BJ (cell line): ENCODE measurements at places on chromosomes 3 and 15.

GRCh38 chr15:77504306-77504705 lies 83.6 kb downstream of the HMG20A start:
- no peak for DNase-seq

GRCh38 chr3:195221015-195221853 lies 49.7 kb downstream of the XXYLT1 start:
- no peak for DNase-seq

DNA sequence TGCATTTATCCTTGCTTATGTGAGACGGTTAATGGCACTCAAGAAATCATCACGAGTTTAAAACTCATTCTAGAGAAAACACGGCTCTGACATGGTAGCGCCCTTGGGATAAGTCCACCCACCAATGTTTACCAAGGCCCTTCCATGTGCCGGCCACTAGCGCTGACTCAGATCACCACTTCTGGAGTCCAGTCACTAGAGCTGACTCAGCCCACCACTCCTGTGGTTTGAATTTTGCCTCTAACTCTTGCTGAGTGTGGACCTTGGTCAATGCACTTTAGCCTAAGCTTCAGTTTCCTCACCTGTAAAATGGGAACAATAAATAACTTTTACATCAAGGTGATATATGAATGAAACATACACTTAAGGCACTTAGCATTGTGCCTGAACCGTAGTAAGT lies 358.4 kb upstream of the PROK2 start:
- no peak for DNase-seq

- DNase-seq = no peak
Measured at GRCh38 chr3:57929988-57930387, 78.2 kb upstream of the FLNB start.

GRCh38 chr3:134886991-134887390 lies 91.9 kb downstream of the EPHB1 start:
- DNase-seq = no peak

DNA sequence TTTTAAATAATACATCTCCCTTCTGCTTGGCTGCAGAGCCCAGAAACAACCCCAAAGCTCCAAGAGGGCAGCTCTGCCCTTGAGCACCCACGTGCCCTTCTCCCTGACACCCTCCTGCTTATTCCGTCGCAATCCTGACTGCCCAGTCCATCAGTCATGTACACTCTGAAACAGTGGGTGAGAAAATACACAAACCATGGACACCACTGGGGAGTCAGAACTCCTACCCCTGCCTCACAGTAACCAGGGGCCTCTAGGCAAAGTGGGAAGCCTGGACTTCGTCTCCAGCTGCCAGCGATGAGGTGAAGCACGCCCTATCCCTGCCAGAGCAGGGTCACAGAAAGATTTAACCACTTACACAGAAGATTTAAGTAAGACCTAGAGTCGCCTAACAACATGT lies 40.1 kb downstream of the HERC2 start:
- no peak for DNase-seq

DNA sequence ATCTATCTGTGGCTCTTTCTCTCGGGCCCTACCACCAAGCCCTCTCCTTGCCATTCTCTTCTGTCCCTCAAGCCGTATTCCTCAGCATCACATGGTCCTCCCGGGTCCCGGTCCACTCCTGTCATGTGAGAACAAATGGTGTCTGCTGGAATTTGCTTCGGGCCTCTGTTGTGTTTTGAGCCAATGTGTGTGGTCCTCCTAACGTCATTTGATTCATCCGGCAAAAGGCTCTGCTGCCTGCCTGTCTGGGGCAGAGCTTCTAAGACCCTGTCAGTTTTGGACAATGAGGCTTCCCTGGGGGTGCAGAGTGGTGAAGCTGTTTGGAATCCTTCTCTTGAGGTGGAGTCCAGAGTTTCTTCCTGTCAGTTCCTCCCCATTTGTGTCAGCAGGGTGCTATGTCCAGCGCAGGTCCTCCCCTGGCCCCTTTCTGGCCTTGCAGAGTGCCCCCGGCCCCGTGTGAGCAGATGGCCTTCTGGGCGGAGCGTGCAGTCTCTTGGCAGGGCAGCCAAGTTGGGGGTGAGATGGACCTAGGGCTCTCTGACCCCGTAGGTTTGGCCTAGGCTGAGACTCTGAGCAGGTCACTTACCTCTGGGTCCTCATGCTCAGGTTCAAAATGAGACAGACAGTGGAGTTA lies 93.6 kb downstream of the APBA2 start:
- DNase-seq = no peak

DNA sequence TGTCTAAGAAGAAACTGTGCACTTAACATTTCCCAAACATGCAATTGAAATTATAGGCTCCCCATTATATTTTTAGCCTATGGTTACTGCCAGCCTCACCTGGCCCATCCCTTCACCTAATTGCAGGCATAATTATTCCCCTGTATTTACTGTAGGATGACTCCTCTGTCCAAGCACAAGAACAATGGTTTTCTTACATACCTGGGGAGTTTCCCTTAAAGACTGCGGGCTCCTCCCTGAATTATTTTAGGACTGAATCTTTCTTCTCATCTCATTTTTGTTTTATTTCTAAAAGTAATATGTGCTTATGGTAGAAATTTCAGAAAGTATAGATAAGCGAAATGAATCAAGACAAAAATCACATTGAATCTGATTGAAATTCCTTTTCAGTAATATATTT lies 11.4 kb downstream of the TM4SF1 start:
- no peak for DNase-seq

DNA sequence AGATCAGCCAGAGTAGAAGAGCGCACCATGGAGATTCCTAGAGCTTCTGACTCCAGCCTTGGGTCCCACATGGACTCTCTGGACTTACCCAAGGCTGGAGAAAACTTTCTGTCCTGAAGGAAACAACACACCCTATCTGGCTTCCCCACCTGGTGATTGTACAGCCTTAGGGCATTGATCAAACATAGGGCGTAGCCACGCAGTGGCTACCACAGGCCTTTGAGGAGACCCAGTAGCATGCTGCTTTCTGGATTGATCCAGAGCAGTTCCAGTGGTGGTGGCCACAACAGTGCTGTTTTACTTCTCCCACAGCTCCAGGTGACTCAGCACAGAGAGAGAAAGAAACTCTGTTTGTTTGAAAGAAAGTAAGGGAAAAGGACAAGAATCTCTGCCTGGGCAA lies 23.5 kb downstream of the PYDC2 start:
- DNase-seq = no peak

GRCh38 chr3:52217409-52217805 lies 8.0 kb downstream of the TLR9 start:
- DNase-seq = no peak
